ENCODE measurements at places on chromosomes 3 and 15.

- DNase-seq = no peak
Measured at GRCh38 chr3:40166997-40167396, 142.5 kb upstream of the EIF1B start.

- no peak for DNase-seq
Measured at GRCh38 chr15:33872416-33873106, 95.7 kb upstream of the CHRM5 start.

- DNase-seq = peak; percentile 89
Measured at GRCh38 chr3:58161435-58162398, 49.1 kb downstream of the DNASE1L3 start.

- DNase-seq = no peak
Measured at GRCh38 chr3:184679056-184679816, 32.6 kb downstream of the MAGEF1 start.

DNA sequence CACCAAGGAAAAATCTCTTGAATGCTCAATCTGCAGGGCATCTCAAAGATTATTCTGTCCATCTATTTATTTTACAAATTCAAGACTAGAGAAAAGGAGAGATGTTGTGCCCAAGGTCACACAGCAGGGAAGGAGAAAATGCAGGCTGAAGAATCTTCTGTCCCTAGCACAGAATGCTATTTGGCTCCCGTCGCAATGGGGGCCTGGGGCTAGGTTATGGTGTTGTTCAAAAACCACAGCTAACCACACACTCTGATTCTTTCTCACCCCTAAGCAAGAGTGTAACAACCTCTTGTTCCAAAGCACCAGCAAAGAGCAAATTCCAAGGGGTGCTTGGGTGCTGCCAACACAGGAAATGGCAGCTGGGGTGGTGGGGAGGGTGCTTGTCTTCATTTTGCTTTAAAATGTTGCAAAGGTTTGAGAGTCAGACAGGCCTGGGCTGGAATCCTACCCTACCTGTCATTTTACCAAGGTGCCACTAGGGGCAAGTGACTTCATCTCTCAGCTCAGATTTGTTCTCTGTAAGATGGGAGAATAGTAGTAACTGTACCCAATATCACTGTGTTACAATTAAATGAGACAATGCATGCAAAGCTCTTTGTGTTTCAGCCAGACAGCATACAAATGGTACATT lies 112.5 kb downstream of the ADAMTS9 start:
- DNase-seq = peak; percentile 32

DNA sequence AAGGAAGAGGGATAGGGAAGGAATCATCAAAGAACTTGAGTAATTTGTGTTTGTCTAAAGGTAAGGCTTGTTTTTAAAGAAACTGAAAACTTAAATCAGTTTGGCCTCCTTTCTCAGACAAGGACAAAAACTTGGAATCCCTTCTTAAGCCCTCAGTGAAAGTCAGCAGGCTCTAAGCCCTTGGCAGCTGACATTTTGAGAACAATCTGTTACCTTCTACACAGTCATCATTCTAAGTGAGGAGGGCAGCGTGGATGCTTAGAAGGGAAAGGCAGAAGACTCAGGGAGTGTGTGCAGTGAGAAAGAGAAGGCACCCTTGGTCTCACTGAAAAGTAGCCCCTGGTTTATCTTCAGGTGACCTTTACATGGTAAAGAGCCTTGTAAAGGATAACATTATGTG lies 10.8 kb downstream of the HSPBAP1 start:
- DNase-seq = no peak

- DNase-seq = no peak
Measured at GRCh38 chr3:134704556-134704955, 53.7 kb upstream of the KY start.

- peak; percentile 36 for DNase-seq
Measured at GRCh38 chr3:377158-377561, 180.6 kb downstream of the CHL1 start.
